HT1080 (cell line): ENCODE measurements at places on chromosomes 5 and 9.

GRCh38 chr5:131282235-131282634 lies 18.4 kb downstream of the CDC42SE2 start:
- no peak for DNase-seq

DNA sequence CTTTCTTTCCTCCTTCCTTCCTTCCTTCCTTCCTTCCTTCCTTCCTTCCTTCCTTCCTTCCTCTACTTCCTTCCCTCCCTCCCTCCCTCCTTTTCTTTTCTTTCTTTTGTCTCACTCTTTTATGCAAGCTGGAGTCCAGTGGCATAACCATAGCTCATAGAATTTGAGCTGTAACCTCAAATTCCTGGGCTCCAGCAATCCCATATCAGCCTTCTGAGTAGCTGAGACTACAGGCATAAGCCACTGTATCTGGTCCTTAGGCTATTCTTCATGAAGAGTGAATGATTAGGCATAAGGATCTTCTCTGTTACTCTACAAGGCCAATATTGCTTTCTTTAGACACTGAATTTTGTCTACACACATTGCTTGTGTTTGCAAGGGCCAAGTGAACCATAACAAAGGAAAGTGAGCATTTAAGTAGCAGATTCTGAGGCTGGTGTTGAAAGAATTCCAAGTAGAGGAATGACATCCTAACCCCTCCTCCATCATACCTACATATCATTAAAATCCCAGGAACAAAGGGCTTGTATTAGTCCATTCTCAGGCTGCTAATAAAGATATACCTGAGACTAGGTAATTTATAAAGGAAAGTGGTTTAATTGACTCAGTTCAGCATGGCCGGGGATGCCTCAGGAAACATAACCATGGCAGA lies 293.2 kb downstream of the HCN1 start:
- no peak for DNase-seq

GRCh38 chr9:6449645-6450044 lies 36.6 kb downstream of the UHRF2 start:
- no peak for DNase-seq

DNA sequence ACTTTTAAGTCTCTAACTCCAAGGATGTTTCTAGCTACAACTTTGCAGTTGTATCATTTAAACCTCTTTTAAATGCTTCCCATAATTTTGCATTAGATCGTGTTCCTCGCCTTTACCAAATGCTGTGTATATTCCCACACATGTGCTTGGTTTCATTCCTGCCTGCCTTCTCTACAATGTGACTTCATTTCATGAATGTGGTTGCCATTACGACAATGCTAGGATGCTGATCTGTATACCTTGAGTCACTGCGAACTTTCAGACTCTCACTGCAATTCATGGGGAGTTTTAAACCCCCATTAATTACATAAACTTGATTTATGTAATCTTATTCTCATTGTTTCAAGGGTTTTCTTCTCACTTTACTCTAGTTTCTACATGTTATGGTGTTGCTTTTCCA lies 50.3 kb downstream of the UBE2QL1 start:
- no peak for DNase-seq

GRCh38 chr9:116986015-116986414 lies 298.9 kb downstream of the TRIM32 start:
- DNase-seq: no peak

- peak; percentile 82 for DNase-seq
These were observed 3.7 kb downstream of the SLC31A2 start for GRCh38 chr9:113154471-113154870.

- no peak for DNase-seq
These were observed 65.0 kb upstream of the RAPGEF1 start for GRCh38 chr9:131804826-131805225.

GRCh38 chr9:123081824-123082223 lies 48.4 kb downstream of the GPR21 start:
- DNase-seq: peak; percentile 44

GRCh38 chr5:77758141-77758938 lies 17.8 kb downstream of the TBCA start:
- no peak for DNase-seq

DNA sequence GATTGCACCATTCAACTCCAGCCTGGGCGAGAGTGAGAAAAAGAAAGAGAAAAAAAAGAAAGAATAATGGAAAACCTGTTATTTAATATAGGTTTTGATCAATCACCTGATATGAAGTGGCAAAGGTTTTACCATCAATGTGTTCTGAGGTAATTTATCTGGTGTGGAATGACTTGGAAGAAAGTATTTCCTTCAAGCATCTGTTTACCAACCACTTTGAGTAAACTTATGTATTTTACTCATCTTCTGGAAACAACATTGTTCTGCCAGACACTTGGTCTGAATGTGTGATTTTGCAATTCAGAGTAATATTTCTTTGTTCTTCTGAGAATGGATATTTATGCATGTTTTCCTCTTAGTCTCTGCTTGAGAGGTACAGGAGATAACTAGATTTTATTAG lies 24.3 kb downstream of the KIF2A start:
- no peak for DNase-seq

DNA sequence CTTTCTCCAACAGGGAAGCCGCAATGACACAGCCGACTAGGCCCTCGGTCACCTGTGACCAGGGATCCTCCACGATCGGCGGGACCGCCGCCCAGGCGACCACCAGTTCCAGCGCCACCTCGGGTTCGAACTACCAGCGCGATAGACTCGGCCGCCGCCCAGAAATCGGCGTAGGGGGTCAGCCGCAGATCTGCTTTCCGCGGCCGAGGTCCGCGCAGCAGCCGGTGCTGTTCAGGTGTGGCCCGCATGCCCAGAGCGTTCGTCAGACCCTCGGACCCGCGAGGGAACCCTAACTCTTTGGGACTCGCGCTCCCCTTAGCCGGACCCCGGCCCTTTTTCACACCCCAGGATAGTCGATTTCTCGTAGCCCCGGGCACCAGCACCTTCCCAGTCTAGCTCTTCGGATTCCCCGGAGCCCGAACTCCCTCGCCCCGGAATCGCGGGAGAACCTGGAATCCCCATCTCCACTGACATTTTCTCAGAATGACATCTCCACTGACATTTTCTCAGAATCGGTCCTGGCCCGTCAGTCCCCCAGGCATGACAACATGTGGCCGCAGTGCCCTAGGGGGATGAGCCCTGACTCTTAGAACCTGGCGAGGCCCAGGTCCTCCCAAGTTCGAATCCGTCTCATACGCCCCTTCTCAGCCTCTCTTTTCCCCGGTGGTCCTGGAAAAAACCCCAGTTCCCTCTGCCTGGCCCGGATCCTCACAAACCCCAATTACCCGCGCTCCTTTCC lies 428 bp downstream of the C5orf52 start:
- DNase-seq: no peak

GRCh38 chr9:131347376-131348020 lies 46.4 kb upstream of the PRRC2B start:
- DNase-seq: no peak

- DNase-seq: peak; percentile 3
These were observed 206.6 kb downstream of the MAT2B start for GRCh38 chr5:163712011-163712410.

GRCh38 chr5:96447949-96448348 lies 14.9 kb upstream of the PCSK1 start:
- DNase-seq: no peak

DNA sequence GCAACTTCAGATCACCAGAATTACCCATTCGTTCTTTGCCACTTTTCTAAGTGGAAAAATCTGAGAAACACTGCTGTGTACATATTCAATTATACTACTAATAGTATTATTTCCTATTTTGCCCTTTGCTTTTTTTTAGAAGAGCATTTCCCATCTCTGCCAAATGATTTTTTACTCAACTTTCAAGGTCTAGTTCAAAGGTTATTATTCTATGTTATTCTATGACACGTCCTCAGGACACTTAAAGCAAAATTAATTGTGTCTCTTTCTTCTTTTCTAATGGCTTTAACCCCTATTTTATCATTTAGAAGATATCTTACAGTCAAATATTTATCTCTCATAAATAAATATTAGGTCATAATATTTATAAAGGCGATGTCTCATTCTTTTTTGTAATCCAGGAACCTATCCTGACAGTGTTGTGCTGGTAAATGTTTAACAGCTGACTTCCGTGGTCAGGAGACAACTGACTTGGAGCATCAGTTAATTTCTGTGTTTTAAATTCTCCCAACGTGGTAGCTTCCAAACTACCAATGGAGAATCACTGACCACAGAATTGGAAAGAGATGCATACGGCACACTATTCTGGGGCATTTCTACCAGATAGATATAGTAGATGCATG lies 375.2 kb downstream of the ARRDC3 start:
- no peak for DNase-seq

DNA sequence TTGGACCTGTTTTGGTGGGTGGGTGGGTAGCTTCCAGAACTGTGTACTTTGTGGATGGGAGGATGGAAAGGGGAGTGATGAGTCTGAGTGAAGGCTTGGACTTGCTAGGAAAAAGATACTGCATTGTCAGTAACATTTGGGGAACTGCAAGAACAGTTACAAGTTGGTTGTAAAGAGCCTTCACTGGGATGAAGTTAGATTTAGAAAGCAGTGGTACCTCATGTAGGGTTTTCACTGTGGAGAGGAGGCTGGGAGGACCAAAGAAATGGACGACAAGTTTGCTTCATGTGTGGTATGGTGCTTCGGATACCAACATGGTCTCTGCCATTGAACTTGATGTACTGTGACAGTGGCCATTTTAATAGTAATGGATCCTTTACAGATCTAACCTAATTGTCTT lies 50.3 kb downstream of the RAD23B start:
- no peak for DNase-seq

- no peak for DNase-seq
These were observed 3.4 kb downstream of the KLHL9 start for GRCh38 chr9:21331676-21332402.

DNA sequence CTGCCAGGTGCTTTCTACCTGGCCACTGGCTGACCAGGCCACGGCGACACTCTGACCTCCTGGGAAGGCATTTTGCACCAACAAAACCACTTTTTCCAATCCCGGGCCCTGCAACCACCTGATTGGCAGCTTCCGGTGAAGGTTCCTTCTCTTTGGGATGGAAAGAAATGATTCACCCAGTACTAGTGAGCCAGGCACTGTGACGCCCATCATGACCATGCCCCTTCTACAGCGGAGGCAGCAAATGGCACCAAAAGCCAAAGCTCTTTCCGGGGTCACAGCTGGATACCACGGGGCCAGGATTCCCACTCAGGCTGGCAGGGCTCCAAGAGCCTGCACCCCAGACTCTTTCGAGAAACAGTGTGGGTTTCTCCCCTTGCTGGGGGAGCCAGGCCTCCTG lies 4.7 kb downstream of the NOTCH1 start:
- DNase-seq: no peak

DNA sequence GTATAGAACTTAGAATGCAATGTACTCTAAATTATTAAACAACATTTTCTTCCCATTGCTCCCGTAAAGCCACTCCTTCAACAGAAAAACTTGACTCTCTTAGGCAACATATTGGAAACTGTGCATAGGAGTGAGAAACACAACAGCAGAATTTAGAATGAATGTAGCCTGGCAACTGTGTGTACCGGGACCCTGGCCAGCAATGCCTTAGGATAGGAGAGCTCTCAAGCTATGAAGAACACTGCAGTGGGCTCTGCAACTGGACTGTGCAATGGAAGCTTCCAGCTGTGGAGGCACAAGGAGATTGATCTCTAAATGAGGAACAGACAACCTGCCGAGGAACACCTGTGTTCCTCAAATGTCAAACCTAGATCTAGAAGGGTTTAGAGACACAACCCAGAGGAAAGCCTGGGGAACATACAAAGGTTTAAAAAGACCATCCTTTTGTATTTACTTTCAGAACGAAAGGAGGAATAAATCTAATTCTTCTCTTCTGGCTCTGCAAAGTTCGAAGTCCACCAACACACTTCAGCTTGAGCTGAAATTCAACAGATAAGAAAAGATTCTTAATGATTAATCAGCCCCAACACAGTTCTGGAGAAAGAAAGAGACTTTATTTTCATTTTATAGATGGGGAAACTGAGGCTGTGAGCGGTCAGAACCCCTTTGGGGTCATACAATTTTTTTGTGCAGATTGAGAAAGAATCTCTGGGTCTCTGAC lies 51.5 kb upstream of the ARL15 start:
- DNase-seq: no peak

DNA sequence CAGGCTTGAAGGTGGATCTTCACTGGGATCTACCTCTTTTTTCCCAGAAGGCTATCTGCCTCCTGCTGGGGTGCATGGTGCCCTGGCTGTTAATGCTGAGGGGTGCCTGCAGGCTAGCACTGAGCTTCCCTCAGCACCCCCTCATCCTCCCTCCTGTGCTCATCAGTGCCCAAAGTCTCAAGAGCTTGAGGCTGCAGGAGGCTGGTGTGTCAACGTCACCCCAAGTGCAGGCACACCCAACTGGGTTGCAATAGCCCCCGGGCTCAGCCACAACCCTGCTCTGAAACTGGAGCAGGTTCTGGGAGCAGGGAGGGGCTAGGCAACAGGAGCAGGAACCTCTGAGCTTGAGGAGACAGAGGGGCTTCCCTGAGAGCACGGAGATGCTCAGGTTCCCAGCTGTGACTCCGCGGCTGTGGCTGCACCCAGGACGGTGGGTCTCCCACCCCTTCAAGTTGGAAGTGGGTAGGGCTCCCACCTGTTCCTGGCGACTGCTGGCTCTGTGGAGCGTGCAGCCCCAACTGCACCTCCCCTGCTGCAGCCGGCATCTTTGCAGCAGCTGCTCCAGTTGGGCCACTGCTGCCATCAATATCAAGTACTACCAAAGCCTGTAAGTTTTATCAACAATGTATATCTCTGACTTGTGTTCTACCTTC lies 1266.6 kb upstream of the C9orf72 start:
- DNase-seq: no peak

- DNase-seq: no peak
These were observed 116.9 kb upstream of the CPEB4 start for GRCh38 chr5:173771121-173771724.

GRCh38 chr5:31755676-31756230 lies 116.8 kb downstream of the PDZD2 start:
- no peak for DNase-seq

GRCh38 chr5:60529001-60529400 lies 171.0 kb downstream of the DEPDC1B start:
- DNase-seq: no peak

- no peak for DNase-seq
These were observed 90.5 kb upstream of the RANBP3L start for GRCh38 chr5:36392186-36392585.

DNA sequence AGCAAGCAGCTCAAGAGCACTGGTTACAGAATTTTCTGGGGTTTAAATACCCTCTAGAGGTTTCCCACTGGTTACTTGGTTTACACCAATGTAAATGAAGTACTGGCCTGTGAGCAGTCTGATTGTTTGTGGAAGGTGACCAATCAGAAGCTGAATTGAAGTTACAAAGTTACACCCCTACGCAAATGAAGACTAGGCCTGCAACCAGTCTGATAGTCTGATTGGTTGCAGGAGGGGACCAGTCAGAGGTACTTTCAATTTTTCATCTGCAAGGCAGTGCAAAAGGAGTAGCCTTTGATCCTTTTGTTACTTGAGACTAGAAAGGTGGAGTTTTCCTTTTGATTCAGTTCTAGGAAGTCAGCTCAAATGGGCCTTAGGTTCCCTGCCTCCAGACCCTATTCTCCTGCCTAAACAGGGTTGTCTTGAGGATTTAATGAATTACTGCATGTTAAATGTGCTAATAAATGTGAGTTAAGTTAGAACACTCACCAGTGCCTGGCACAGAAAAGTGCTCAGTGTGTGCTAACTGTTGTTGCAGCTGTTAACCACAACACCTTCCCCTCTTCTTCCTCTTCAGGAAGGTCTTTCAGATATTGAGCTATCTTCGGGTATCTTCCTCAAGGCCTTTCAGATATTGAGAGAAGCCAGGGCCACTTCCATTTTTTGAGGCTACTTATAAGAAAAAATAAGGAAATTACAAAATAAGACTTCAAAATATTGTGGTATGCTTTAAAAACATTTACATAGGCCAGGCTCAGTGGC lies 32.1 kb upstream of the CLINT1 start:
- no peak for DNase-seq

GRCh38 chr9:136316271-136316751 lies 11.0 kb upstream of the GPSM1 start:
- no peak for DNase-seq
